ENCODE measurements at places on chromosomes 13 and 19.

DNA sequence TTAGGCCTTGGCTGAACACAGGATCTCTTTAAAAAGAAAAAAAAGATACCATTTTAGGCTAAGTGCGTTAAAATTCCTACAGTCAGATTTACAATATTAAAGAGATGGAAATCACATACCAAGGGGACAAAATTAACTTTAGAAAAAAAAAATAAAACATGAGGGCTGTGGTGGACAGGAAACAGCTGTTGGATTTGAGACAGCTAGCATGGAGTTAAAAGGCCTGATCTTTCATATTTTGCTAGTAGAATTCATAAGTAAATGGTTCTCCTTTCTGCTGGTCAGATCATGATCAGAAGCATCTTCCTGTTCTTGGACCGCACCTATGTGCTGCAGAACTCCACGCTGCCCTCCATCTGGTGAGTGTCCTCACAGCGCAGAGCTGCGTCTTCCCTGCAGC lies 19.7 kb downstream of the CUL4A start:
- no peak for DNase-seq

GRCh38 chr19:40286235-40286970 lies 1.3 kb upstream of the AKT2 start:
- DNase-seq, result no peak

DNA sequence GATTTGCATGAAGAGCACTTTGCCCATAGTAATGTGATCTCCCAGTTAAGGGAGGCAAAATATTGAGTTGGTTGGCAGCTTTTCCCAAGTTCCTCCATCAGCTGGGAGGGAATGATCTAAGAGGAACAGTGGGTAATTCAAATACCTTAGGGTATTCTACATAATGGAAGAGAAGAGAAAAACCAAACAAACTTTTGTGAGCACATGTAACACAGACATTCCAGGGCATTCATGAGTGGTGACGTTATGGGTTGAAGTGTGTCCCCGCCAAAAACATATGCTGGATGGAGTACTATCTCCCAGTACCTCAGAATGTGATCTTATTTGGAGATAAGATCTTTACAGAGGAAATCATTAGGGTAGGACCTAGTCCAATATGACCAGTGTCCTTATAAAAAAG lies 220.1 kb downstream of the FOXO1 start:
- no peak for DNase-seq

- DNase-seq, result no peak
Measured at GRCh38 chr19:45179072-45179891, 698 bp downstream of the BLOC1S3 start.
